ENCODE measurements at places on chromosomes 2 and 18.

DNA sequence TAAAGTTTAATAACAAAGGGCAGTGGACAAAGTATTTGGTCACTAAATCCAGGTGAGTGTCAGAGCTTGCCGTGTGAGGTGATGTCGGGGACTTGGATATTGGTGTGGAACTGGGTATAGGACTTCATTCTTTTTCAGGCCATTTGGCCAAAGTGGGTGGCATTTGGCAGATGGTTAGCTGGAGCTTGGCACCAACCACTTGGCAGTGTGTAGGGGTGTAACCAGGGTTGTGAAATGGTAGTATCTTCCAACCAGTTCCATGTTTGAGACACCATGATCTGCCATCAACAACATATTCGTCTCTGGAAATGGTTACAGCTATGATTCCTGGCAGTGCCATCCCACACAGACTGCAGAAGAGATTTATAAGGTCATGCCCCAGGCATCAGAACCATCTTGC is 113.9 kb downstream of the CCDC85A start:
- no peak for DNase-seq

DNA sequence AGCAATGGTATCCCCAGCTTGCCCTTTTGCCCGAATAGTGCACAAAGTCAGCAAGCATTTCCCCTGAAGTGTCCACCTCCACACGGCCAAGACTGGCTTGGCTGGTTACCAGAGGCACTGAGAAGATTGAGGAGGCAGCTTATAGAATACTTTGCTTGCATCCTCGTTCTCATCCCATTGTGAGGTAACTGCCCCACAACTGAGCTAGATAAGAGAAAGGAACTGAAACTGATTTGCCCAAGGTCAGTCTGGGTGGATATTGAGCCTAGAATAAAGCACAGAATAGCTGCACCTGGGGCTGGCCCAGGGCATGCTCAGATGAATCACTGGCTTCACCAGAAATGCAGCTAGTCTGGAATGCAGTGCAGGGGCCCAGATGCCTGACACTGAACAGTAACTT is 32.7 kb upstream of the MAP4K3 start:
- no peak for DNase-seq

GRCh38 chr2:27958711-27959378 is 68.3 kb downstream of the BABAM2 start:
- no peak for DNase-seq

DNA sequence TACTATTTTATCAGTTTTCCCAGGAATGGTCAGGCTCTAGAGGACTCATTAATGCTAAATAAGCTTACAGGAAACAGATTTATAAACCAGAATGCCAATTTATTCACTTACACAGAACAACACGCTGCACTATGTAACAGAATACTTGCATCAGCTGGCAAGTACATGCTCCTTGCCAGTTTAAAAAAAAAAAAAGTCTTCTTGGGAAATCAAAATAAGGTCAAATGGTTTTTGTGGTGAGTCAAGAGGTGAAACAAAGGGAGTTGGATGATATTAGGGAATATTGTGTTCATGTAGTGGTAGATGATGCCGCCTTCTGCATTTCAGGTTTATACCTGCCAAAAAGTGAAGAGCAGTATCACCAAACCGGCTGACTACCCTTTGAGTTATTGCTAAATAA is 1322.1 kb upstream of the ZEB2 start:
- DNase-seq = no peak

- DNase-seq = no peak
Observed at GRCh38 chr18:72675394-72675793, 131.3 kb upstream of the CBLN2 start.

DNA sequence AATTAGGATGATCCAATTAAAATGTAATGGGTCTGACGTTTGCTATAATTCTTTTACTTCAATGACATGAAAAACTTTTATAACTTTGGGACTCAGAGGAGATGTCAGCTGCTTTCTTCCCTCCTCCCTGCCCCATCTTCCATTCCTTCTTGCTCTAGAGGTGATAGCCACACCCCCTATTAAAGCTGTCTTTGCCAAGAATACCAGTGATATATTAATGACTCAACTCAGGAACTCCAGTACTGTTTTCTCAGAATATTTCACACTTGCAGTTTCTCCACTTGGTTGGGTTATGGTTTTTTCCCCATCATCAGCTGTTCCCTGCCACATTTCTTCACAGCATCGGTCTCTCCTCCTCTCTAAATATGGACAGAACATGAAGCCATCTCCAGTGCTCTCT is 184.0 kb downstream of the KCNE4 start:
- DNase-seq = no peak

GRCh38 chr2:146412625-146413024 is 1432.2 kb upstream of the ACVR2A start:
- DNase-seq = no peak

- no peak for DNase-seq
Observed at GRCh38 chr18:79405781-79406575, 10.2 kb downstream of the NFATC1 start.

DNA sequence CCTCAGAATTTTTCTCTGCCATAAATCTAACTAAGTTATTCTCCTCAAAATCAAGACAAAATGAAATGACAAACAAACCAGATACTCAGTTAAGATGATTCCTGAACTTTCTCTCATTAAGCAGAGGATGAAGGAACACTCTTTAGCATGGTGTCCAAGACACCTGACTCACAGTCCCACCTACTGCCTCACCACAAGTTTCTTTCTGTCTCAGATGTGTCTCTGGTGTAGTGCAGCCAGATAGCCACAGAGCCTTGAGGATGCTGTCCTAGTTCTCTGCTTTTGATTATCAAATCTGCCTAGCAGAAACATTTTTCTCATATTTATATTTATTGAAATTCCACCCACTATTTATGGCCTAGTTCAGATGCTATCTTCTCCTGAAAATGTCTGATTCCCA is 103.6 kb upstream of the TMEM200C start:
- no peak for DNase-seq

DNA sequence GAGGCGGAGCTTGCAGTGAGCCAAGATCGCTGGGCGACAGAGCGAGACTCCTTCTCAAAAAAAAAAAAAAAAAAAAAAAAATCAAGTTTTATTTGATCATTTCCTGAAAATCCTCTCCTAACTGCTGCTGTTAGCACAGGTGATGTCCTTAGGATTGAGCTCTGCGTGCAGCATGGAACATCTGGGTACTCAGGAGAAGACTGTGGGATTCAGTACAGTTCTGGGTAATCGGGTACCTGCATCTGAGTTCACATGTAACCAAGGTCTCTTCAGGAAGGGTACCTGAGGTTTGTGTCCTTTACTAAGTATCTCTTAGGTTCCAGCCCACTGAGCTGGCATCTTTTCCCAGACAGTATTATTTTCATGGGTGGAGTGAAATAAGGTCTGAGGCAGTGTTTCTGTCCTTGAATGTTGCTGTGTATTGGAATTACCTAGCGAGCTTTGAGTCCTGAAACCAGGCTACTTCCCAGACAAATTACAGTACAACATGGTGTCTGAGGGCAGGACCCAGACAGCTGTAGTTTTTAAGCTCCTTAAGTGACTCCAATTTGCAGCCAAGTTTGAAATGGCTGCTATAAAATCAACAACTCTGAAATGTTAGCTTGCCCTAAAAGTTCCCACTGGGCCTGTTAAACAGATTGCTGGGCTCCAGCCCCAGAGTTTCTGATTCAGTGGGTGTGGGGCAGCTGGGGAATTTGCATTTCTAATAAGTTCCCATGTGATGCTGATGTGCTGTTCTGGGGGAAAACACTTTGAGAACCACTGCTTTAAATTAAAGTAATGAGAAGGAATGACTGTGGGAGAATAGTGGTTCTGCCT is 120.5 kb downstream of the PMAIP1 start:
- DNase-seq = no peak

- DNase-seq = no peak
Observed at GRCh38 chr2:237471438-237472186, 15.4 kb upstream of the MLPH start.

- DNase-seq = no peak
Observed at GRCh38 chr18:78743078-78743477, 236.5 kb upstream of the SALL3 start.

GRCh38 chr18:23669804-23670405 is 7.2 kb upstream of the ANKRD29 start:
- no peak for DNase-seq

DNA sequence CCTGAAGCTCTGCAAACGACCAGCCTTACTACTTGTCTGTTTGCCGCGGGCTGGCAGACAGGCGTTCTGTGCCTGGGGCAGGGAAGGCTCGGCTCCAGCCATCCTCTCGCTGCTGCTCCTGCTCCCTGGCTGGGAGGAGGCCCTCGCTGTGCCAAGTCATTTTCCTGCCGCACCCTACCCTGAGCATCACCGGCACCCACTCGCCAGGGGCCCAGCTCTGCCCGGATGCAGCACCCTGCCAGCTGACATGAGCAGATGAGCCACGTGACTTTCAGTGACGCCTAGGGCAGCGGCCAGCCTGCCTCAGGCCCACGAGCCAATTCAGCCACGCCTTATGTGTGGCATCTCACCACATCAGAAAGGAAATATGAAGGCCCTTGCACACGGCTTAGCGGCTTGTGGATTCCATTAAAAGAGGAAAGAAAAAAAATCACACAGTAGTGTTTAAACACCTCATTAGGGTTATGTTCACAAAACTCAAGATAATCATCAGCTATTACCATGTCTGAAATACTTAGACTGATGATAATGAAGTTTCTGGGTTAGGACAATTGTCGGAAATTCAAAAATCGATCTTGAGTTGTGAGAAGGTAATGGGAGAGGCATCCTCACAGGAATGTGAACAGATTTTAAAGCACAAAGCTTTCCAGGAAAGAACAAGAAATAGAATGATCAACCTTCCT is 250.5 kb downstream of the TWIST2 start:
- no peak for DNase-seq

DNA sequence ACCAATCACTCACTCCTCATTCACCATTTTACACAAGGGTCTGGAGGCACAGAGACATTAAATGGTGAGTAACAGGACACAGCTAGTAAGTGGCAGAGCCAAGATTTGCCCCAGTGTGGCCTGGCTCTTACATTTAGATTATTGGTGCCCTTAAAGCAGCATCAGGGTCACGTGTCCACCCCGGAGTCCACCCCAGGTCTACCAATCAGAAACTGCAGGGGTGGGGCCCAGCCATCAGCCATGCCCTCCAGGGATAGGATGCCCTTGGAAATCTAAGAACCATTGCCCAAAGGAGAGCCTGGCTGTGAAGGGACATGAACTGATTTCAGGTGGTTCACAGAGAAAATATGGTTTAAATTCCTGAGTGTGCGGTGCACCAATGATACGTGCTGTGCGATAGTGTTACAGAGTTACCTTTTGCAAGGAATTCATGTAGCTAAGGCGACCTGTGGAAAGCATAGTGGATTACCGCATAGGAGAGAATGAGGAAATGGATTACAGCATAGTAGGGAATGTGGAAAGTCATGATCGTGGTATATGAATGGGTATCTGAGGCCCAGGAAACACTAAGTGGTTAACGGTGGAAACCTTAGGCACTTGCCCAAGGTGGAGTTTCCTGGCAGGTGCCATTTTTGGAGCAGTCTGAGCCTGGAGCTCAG is 17.8 kb downstream of the IGFBP5 start:
- no peak for DNase-seq

- DNase-seq = peak; percentile 36
Observed at GRCh38 chr2:55168221-55169154, 63.6 kb downstream of the CLHC1 start.

DNA sequence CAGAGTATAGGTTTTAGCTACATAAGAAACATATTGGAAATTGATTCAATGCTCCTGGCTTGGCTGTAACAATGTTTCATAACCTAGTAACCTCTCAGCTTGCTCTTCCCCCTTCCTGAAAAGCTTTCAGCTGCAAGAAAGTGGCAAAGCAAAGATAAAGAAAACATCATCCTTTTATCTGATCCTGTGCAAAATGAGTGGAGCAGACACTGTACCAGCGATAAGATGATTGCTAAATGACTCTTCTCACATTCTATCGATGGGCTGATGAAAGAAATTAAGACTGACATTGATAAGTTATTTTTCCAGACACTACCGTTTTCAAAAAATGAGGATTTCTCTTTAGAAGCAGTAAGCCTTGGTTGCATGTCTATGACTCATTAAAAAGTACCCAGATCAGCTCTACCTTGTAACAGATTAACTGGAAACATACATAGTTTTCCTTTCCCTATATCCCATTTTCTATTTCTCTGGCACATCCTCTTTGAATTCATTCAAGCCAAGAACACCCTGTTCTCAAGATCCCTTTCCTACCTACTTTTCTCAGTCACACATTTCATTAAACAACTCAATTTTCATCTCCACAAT is 87.1 kb upstream of the LYPD1 start:
- DNase-seq = no peak

Data from osteocyte (in vitro differentiated cells).